ENCODE measurements at places on chromosomes 6 and 20.

DNA sequence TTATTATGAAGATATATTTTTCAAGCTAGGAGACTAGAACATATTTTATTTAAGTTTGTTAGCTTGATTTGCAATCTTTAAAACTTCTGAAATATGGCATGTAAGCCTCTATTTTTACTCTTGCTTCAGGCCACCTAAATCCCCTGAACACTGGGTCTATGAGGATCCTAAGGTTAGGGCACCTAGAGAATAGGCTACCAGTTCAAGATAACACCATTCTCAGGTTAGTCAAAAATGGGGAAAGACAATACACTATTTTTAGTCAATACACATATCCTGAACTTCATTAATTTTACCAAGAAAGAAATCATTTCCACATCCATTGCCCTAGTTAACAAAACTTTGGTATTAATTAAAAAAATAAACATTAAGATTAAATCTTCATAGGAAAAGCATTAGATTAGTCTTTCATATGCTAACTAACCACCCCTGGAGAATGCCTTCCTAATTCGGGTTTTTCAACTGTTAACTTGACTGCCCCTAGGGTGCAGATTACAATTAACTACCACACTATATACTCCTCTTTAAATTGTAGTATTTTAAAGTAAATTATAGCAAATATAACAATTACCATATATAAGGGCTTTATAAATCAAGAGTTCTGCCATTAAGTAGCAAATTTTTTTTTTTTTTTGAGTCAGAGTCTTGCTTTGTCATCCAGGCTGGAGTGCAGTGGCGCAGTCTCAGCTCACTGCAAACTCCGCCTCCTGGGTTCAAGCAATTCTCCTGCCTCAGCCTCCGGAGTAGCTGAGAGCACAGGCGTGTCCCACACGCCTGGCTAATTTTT, 6.7 kb upstream of the HSF2 start:
- no peak for DNase-seq

DNA sequence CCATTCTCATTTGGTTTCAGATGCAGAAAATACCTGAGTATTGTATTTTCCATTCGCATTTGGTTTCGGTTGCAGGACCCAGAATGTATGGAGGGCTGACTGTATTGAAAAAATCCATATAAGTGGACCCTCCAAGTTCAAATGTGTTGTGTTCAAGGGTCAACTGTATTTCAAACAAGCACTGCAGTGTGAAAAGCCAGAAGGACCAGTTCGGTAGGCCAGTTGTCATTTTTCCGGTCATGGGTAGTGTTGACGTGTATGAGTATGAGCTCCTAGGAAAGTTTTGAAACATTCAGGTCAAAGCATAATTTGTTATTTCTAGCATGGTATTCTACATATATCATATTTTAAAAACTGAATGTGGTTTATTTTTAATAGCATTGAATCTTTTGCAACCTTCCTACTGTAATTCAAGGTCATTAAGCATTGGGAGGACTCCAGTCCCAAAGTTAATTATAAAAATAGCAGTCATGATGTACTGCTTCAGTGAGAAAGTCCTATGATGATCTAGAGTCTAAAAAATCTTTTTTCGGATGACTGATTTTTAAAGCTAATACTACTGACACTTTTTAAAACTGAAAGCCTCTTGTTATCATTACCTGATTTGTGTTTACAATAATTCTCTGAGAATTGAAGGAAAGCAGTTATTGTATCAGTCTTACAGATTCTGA, 18.9 kb downstream of the NHSL1 start:
- no peak for DNase-seq

- no peak for DNase-seq
Observed at GRCh38 chr6:143734641-143735063, 56.9 kb downstream of the PHACTR2 start.

DNA sequence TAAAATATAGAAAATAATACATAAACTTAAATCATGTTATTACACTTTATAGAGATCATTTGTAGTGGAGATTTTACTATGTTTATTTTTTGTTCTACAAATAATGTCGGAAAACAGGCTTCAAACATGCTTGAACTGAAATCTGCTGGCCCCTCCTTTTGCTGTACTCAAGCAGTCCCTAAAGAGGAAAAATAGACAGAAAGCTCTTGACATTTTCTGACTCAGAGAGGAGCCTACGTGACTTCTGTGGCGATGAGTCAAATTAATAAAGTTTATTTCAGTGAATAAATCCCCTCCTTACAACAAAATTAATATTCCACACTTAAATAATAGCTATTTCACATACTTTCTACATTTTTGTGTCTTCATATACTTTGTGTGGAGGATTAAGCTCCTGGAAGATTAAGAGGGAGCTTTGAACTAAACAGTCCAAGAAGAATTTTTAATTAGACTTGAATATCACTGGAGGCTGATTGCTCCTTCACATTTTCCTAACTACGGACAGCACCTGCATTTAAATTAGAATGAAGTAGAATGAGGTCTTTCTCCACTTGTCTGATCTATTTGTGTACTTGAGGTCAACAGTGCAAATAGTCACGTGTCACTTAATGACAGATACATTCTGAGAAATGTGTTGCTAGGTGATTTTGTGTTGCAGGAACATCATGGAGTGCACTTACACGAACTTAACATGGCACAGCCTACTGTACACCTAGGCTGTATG, 1.7 kb upstream of the TREM1 start:
- peak; percentile 40 for DNase-seq

- no peak for DNase-seq
Observed at GRCh38 chr6:45633272-45633908, 255.7 kb upstream of the SUPT3H start.

DNA sequence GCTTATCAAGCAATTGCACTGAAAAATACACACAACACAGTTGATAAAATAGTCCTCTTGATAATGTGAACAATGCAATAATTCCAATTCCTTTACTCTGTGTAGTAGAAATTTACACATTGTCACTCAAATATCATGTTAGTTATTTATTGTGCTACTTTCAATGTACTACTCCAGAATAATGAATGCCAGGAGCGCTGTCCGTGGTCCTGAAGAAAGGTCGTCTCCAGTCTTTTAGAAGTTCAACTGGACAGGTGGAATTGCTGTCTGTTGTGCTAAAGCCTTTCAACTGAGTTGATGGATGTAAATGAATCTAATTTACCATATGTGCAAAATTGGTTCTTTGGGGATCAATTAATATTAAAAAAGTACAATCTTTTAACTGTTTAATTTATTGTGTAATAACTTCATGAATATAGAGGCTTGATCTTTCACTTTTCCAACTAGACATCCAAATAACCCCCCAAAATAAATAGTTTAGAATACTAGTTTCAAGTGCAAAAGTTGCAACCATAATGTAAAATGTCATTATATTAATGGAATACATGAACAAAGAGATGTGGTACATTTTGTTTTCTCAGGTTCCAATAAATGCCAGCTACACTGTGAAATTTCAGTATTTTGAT, 3.2 kb downstream of the GRIK2 start:
- DNase-seq = peak; percentile 75

DNA sequence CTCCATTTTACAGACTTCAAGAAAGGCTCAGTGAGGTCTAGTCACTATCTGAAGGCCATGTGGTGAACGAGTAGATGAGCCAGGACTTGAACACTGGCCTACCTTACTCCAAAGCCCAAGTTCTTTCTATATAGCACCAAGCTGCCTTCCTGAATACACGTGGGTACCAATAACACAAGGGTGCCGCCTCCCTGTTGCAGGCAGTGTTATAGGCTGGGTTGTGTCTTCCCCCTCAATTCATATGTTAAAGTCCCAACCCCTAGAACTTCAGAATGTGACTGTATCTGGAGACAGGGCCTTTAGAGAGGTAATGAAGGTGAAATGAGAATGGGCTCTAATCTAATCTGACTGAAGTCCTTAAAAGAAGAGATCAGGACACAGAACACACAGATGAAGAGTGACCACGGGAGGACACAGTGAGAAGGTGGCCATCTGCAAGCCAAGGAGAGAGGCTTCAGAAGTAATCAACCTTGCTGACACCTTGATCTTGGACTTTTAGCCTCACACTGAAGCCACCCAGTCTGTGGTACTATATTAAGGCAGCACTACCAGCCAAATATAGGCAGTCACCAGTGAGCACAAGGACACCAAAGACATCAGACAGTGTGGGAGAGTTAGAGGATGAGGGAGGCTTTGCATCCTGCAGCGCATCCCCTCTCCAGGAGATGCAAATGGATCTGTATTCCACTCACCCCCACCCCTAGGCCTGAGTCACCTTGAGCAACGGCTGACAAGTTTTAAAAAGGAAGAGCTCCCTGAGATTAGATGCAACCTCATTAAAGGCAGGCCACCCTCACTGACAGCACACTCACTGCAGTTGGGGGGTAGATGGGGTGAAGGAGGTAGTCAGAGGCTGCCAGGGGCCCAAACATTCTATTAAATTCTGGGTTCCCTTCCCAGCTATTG, 40.9 kb upstream of the LYRM2 start:
- DNase-seq = no peak

GRCh38 chr20:8664778-8665177, 404.1 kb upstream of the PLCB4 start:
- no peak for DNase-seq

GRCh38 chr20:58245931-58246330, 17.5 kb upstream of the ANKRD60 start:
- DNase-seq = no peak

DNA sequence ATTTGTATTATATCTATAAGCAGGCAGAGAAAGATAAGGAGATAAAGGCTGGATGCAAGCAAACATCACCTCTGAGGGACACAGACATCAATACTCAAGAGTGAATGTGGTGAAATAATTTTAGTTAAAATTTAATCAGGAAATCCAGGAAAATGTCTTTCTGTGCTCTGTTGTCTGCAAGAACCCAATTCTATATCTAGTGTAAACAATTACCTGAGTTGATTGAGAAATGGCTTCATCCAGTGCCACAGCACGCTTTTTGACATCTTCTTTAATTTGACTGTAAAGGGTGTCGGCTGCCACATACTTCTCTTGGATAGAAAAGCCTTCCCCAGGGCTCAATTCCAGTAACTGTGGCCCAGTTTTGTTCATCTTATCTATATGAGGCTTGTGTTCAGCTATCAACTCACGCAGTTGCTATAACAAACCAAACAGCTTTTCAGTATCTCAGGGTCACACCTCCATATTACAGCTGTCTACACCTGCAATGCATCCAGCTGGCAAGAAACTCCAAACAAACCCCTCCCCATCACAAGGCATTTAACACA, 131.6 kb downstream of the DST start:
- DNase-seq = no peak

DNA sequence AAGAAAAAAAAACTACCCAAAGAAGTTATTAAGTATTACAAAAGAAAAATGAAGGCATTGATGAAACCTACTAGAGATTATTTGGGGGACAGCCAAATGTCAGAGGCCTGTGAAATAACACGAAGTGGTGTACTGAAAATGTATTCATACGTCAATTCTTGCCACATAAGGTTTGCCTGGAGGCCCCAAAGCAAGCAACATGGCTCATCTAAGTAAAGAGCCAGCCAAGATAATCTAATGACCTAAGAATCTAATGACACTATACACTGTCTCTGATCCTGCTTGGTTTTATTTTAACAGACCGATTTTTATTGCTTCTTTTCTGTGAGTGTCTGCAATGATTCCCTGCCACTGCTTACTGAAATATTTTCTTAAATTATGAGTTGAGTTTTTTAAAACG, 34.7 kb downstream of the FILIP1 start:
- DNase-seq = no peak

DNA sequence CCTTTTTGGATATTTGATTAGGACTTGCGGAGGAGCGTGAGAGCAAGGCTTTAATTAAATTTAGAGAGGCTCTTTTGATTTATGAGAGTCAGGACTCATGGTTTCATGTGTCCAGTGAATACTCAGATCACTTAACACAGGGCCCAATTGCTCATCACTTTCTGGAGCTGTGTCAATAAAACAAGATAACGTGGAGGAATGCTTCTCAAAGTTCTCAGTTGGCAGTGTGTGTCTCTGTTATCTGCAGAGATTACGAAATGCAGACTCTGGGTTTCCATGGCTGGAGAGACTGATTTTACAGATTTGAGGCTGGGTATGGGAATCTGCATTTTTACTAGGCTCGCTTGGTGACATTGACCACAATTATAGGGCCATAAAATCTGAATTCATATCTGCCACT, 335.8 kb upstream of the FLRT3 start:
- DNase-seq = no peak

- DNase-seq = no peak
Observed at GRCh38 chr20:4848041-4848440, 126.3 kb downstream of the PRND start.

GRCh38 chr20:10558635-10559187, 115.1 kb downstream of the JAG1 start:
- peak; percentile 44 for DNase-seq

DNA sequence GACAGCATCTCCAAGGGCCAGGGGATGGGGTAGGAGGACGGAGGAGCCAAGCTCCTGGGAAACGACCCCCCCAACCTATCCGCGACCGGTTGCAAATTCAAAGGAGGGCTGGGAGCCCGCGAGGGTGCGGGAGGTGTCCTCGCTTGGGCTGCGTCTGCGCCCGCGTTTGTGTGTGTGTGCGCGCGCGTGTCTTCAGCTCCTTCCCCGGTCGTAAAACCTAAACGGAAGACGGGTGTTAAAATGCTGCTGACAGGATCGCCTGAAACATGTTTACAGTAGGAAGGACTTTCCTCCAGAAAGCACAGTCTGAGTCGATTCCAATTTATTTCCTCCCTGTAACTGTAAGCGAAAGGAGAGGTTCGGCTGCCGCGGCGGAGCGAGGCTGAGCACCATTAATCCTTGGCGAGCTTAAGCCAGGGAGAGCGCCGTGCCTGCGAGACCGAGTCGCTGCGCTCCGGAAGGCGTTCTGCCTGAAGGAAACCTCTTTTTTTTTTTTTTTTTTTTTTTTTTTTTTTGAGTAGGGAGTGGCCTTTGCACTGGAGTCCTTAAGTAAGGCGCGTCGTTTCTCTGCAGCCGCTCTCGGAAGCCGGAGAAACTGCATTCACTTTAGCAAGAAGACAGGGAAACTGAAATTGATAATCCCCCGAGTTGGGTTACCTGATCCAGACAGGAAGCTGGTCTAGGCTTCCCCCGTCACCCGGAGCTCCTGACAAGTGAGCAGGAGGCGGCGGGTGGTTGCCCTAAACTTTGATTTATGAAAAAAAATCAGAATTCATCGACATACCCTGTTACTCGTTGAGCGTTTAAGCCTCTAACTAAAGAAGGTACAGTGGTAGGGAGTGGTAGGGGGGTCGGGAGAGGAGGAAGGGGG, 4.8 kb upstream of the SOX4 start:
- peak; percentile 73 for DNase-seq

DNA sequence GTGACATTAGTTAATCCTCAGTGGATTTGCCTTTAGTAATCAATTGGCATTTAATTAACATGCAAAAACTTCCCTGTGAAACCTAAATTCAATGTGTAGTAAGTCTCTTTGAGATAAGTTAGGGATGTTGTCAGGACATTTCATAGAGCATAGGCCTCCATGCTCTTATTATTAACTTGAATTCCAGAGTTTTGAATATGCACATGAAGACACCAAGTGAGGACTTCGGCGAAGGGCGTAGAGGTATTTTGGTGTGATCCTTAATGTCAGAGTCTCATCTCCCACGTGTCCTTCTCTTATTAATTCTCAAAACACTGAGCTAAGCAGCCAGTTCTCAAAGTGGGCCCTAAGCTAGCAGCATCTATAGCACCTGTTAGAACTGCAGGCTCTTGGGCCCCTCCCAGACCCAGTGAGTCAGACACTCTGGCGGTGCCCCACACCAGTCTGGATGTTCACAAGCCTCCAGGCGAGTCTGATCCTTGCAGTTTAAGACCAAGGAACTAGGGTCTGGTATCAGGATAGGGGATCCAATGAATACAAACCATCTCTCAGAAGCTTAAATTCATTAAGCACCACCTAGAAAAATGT, 292.1 kb downstream of the QKI start:
- DNase-seq = no peak

- DNase-seq = peak; percentile 47
Observed at GRCh38 chr20:38809942-38810341, 4.4 kb downstream of the PPP1R16B start.

GRCh38 chr6:37239950-37240713, 17.4 kb upstream of the TBC1D22B start:
- peak; percentile 68 for DNase-seq

All from GM20000 (cell line).